ENCODE measurements at places on chromosomes 3 and 15.

GRCh38 chr15:49528289-49528688 is 92.3 kb downstream of the FAM227B start:
- DNase-seq, result no peak

- DNase-seq, result no peak
Observed at GRCh38 chr3:89841041-89841440, 733.6 kb downstream of the EPHA3 start.

GRCh38 chr3:61625429-61625828 is 64.1 kb downstream of the PTPRG start:
- DNase-seq, result no peak

DNA sequence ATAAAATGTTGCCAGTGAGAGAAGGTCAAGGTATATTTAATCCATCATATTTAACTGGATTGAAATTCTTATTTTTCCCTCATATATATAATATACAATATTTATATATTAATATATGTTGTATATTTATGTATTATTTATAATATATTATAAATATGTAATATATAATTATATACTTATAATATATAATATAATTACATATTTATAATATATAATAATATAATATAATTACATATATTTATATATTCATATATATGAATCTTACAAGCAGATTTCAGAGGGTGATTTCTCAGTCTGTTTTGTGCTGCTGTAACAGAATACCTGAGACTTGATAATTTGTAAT is 52.7 kb upstream of the TLE3 start:
- no peak for DNase-seq

DNA sequence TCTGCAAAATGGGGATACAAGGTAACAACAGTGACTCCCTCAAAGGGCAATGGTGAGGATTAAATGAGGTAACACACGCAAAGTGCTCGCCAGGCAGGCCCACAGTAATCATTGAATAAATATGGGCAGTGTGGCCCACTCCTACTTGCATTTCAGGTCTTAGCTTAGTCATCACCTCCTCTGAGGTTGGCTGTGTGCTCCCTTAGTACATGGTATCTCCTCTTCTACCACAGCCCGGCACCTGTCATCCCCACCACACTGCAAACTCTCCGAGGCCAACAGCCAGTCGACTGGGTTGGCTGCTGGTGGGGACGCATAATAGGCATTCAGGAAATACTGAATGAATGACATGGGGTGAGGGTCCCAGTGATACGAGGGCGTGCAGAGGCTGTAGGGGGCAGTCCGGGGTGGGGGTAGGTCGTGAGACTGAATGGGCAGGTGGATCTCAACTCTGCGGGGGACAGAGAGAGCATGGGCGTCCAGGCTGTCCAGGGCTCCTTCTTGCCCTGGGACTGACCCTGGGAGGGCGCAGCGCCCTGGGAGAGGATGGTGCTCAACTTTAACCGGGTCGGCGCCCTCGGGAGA is 375 bp upstream of the MYZAP start:
- DNase-seq, result no peak

DNA sequence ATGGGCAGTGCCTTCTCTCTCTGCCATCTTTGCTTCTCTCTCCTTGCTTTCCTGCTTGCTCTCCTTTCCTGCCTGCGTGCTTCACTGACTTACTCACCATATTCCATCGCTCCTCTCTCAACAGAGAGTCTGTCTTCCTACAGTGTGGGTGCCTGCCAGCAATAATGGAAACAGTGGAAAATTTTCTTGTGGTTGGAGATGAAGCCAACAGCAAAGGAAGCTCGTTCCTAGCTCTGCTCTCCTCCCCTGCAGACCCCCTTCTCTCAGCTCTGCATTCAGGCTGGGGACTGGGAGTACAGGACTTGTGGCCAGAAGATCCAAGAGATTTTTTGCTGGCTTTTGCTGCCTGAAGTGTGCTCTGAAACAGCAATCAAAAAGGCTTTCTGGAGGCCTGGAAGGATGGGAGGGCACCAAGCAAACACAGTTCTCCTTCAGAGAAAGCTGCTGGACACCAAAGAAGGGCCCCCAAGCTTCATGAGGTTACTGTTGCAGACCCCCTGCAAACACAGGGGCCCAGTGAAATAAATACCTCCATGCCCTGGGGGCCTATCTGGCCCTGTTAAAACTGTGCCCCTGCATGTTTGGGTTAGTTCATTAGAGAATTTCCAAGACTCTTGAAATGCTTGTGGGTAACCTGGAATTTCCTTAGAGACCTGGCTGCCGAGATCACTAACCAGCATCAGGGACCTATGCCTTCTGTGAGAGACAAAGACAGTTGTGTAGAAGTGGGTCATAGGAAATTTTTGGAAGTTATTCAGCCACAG is 149.9 kb upstream of the RASGRP1 start:
- peak; percentile 94 for DNase-seq

GRCh38 chr3:145266368-145266767 is 894.6 kb downstream of the PLOD2 start:
- no peak for DNase-seq

DNA sequence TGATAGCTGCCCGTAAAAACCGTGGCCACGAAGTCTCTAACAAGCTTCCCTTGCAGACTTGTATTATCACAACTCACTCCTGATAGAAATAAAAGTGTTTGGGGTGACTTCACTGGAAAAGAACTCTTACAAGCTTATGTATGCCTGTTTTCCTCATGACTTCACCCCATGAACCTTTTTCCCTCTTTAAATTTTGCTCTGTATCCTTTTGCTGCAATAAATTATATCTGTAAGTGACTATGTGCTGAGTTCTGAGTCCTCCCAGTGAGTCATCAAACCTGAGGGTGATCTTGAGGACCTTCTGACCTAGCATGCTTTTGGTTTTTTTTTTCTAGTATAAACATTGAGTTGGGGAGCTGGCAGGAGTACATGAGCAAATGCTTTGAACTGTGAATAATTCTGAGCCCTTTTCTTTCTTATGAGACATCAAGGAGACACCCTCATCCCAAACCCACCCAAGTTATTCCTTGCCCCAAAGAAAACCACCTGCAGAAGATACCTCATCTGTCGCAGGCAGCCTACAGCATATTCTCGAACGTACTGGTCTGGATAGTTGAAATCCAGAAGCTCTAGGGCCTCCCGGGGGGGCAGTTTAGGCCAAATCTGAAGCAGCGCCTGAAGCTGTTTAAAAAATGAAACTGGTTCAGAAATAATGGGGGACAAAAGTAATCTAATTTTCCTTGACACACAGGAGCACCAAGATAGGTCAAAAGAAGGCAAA is 85.9 kb downstream of the FAIM start:
- peak; percentile 88 for DNase-seq

GRCh38 chr3:144312702-144313101 is 341.1 kb downstream of the DIPK2A start:
- DNase-seq, result no peak

- DNase-seq, result no peak
Observed at GRCh38 chr3:197424266-197424665, 125.9 kb upstream of the DLG1 start.

- no peak for DNase-seq
Observed at GRCh38 chr3:13235079-13235478, 161.8 kb upstream of the IQSEC1 start.

DNA sequence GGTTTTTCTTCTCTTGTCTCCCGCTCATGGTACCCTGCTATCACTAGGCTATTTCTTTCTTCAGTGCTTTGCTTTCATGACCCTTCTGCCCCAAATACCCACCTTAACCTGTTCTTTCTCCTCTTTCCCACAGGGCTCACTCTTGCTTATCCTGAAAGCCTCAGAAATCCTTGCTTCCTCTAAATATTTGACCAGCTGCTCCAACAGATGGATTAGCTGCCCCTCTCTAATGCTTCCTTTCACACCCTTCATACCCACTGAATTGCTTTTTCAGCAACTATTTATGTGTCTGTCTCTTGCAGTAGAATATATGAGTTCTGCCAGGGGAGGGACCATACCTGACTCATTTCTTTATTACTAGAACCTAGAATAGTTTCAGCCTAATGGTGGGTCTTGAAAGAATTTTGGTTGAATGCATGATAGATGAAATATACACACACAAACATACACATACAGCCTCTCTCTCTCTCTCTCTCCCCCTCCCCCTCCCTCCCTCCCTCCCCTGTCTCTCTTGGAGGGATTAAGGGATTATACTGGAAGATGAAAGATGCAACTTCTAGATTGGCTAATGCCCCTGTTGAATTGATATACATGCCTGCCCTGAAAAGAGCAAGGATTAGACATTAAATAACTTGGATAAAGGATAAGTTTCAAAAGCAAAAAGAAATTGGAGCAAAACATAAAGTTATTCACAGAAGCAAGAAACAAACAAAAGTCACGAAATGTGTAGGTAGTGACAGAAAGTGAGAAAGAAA is 95.0 kb upstream of the GADL1 start:
- no peak for DNase-seq

DNA sequence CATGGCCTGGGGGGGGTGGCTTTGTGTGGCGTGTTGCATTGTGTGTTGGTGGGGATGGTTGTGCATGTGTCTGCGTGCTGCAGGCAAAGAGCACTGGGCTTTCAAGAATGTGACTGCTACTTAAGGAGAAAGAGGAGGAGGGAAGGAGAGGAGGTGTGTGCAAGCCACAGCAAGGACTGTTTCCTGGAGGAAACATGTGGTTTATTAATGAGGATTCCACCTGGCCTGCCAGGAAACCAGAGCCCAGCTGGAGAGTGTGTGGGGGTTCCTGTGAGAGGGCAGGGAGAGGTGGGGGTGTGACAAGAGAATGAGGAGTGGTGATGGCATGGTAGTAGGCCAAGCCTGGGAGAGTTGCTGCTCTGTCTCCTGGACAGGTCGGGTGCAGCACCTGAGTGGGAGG is 258.1 kb upstream of the ROPN1 start:
- DNase-seq, result no peak

DNA sequence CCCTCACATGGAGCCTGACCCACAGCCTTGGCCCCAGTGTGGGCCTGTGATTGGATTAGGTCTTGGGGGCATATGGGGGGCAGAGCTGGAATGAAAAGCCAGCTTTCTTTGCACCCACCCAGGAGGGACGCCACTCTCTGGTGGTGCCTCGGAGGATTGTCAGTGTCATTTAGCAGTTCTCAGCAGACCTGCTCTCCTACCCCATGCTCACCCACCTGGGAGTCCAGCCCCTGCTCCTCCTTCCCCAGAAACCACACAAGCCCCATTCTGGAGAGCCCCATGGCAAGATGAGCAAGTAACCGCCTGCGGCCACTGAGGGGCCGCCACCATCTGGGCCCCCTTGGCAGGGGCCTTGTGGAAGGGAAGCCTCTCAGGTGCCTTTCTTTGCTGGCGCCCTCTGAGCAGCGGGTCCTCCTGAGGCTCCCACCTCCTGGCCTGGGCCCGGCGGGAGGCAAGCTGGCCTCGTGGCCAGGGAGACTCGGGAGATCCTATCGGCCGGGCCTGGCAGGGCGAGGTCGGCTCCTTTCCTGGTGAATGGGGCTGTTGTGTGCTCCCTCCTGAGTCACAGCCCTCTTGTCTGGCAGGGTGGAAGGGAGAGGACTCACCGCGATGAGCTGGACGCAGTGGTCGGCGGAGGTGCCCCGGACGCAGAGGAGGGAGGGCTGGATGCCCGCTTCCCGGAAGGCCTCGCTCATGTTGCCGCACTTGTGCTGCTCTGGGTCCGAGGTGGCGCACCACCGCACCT is 2.3 kb downstream of the MELTF start:
- no peak for DNase-seq

DNA sequence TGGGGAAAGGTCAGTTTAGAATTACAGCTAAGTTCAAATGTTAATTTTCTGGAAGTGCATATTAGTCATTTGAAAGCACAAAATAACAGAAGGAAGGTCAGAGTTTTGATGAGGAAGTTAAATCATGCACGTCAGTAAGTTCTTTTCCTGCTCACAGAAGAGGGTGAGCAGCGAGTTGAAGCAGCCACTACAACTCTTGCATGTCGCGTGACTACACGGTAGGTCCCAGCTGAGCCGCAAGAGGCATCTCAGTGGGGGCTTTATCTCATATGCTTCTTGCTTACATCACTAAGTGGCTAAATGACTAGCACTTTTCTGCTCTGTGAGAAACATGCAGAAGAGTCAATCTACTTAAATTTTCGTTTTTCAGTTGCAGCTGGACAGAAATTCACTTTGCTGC is 21.3 kb upstream of the SEC62 start:
- DNase-seq, result peak; percentile 14

GRCh38 chr3:180749322-180749721 is 70.0 kb upstream of the CCDC39 start:
- no peak for DNase-seq

DNA sequence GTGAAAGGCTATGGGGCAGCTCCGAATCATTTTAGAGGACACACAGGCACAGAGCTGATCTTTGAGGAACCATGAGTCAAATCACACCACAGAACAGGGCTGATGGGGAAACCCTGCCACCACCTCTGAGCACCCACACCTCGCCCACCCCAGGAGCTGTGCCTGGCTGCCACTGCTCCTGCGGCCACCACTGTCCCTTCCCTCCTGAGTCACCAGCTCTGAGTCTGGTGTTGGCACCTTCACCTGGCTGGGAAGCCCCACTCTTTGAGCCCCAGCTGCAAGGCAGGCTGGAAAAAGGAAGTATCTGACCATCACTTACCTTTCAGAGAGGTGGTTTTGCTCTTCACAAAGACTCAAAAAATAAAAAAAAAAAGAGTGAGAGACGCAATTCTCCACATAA is 63.6 kb upstream of the MEF2A start:
- no peak for DNase-seq

GRCh38 chr15:68626739-68627138 is 47.9 kb downstream of the CORO2B start:
- no peak for DNase-seq

- no peak for DNase-seq
Observed at GRCh38 chr3:50186096-50186495, 5.3 kb upstream of the GNAT1 start.

DNA sequence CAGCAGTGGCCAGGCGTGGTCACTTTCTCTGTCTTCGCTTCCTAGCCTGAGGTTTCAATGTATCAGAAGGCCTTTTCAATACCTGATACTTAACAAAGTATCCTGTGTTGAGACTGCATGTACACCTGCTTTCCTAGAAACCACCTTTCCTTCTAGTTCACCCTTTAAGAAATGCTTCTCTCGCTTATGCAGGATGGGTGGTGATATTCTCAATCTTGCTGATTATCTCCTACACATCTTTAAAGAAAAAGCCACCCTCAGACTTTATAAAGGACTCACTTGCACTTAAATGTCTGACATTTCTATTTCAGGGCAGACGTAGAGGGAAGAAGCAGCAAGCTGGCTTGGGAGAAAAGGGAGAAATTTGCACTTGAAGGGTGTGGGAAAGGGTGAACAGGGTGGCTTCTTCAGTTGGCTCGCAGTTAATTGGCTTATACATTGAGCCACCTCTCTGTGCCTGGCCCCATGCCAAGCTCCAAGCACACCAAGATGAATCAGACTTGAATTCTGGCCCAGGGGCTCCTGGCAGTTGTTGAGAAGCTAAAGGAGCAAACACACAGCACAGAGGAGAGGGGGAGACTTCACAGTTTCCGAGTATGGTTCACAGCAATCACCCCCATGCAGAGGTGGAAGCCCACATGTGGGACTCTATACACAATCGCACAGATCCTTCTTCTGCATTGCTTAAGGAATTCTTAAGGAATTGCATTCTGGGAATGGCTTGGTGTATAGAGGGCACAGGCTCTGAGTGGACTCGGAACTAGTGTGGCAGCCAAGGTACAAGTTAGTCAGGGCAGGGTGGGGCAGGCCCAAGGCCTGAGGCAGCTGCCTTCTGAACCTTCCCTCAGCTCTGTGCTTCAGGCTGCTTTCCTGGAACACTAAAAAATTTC is 1.3 kb downstream of the ARL6IP5 start:
- peak; percentile 88 for DNase-seq

All from mesenchymal stem cell (in vitro differentiated cells and primary cell).